Right renal pelvis (tissue), 4 donors: ENCODE measurements at places on chromosomes 7 and 10. TPM values are rescaled to one million over a fixed set of nuclear protein-coding genes. Genes with fewer than 3 reads are reported as not detected.

RBM20 gene
- 6.3 TPM for polyA plus RNA-seq

DNA sequence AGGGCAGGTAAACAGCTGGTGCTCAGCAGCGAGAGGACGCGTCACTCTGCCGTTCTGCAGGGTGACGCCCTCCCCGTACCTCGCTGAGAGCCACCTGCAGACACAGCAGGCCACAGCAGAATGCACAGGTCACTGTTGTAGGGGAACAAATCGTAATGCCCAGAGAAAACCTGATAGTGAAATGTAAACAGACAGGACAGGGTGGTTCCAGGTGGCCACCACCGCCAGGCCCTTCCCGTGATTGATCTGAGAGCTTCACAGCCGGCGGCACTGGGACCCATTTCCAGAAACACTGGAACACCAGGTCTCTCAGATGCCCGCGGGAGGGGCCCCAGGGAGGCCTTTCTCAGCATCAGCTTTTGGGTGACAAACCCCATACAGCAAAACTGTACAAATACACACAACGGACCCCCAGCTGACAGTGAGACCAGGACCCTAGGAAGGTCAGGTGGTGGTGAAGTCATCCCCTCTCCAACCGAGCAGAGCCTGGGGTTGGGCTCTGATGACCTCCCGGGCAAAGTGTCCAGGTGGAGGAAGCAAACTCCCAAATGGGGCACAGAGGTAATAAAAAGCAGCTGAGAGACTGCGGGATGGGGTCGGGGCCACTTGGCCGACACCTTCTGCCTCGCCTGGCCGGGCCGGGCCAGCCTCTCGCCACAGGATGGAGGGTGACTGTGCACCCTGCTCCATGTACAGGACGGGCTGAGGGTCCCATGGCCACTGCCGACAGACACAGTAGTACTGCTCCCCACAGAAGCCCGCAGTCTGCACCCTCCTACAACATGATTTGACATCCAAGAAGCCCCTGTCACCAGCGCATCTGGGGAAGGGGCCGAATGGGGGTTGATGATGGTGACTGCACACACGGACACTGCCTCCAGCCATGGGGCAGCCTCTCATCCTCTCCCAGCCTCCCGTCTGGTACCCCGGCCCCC lies 4.6 kb downstream of the BHLHA15 start:
- DNase-seq: no peak

DNA sequence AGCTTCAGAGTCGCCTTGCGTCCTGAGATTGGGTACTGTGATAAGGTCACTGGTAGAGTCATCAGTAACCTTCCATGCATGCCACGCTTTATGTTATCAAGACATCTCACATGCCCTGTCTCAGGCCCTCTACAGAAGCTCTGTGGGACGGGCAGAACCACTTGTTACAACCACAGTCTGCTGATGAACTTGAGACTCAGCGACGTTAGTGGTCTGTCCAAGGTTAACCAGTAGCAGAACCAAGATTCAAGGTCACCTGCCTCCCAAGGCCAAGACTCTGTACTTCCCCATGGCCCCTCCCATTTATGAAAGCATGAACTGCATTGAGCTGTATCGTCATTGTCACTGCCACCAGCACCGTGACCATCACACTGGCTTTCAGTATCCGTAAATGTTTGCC lies 15.0 kb downstream of the IQCE start:
- no peak for DNase-seq

CPA2 gene
- polyA plus RNA-seq: 0.34 TPM

- DNase-seq: no peak
These were observed 10.1 kb downstream of the ATP5MF start for GRCh38 chr7:99455874-99456273.

DNA sequence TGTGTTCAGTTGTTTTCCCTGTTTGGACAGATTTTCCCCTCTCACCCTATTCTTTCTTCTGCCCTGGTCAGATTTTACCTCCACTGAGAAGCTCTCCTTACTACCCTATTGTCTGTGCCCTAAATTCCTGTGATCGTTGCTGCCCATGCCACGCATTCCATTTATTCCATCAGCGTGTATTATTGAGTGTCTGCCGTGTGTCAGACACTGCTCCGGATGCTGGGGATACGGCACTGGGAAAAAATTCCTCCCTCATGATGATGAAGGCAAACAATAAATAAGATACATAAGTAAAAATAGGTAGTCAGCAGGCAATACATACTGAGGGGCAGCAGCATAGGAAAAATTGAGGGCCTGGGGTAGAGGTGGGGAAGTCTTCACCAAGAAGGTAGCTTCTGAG lies 86.8 kb downstream of the FANK1 start:
- DNase-seq: no peak

DNA sequence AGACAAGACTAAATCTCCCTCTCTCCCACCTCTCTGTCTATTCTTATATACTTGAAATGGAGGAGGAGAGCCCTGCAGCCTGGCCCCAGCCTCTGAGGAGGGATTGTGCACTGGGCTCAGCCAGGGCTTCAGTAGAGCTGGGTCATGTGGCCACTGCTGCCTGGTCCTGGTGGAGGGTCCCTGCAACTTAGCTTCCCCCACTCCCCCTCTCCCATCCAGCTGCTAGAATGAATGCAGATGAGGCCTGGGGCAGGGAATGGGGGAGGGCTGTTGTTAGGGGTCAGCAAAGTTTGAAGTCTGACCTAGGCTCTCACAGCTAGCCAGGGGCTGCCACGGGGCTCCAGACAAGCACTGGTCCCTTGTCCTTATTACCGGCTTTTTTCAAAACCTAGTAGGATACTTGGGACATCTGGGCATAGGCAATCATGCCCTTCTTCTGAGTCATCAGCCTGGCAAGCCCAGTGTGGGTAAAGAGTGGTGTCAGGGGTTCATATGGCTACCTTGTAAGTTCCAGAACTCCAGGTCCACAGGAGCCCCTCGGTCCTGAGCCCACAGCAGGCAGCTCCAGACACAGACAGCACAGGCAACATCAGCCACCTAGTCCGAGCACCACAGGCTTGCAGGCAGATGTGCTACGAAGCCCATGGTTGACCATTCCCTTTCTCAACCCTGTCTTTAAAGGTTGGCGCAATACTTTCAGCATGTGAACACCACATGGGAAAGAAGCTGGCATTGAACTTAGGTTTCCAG lies 12.8 kb upstream of the CXCL12 start:
- no peak for DNase-seq

CALCR gene
- polyA plus RNA-seq: 0.51 TPM

DNA sequence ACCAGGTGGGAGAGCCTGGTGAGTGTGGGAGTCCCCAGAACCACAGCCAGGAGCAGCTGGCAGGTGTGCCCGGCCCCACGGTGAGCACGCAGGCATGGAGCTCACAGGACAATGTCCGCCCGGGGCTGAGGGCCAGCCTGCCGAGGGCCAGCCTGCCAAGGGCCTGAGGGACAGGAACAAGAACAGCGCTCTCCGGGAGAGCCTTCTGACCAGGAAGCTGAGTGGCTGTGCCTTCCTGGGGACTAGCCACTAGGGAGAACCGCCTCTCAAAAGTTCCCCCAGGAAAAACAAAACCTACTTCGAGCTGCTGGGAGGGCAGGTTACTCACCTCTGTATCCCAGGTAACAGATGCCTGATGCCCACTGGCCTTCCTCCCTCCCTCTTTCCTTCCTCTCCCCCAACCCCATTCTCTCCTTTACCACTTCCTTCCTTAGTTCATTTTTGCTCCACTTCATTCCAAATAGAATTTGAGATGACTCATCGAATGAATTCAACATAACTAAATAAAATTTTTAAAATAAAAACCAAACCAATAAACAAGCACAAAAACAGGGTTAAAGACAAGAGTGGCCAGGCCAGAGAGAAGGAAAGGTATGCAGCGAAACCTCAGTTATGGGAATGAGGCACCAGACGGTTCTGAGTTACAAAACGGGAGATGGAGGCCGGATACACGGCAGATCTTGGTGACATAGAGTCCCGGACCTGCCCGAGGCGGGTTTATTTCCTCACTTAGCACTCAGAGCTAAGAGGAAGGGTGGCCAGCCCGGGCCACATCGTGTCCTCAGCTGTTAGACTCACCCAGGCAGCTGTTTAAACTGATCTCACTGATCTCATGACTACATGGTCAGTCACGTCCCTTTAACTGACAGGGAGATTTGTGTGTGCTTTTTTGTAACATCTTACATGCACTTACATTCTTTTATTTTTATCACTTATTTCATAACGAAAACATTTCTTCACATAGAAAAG lies 128.5 kb downstream of the TNS3 start:
- no peak for DNase-seq

DNA sequence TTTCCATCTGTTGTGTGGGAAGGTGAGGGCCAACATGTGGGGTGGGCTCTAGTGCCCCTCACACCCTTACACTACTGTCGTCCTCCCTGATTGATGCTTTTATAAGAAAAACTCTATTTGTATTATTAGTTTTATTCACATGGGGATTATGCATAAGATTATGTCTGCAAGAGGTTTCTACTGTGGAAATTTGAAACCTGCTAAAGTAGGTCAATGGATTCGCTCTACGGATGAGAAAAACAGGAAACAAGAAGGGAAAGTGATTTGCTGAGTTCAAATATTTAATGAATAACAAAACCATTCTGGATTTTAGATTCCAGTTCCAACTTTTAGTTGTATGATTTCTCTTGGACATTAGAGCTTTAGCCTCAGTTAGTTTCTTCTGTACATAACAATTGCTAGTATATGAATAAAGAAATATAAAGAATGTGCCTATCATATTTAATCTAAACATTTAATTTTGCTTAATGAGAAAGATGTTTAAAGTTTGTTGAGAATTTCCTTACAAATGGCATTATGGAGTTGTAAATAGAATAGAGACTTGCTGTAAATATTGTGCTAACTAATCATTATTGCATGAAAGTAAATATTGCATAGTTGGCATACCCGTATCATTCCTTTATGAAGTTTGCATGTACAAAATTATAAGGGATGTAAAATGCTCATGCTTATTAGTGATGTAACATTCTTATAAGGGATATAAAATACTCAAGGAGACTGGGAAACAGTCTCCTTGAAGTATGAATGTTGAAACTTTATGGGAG lies 193.8 kb downstream of the THSD7A start:
- DNase-seq: no peak

DNA sequence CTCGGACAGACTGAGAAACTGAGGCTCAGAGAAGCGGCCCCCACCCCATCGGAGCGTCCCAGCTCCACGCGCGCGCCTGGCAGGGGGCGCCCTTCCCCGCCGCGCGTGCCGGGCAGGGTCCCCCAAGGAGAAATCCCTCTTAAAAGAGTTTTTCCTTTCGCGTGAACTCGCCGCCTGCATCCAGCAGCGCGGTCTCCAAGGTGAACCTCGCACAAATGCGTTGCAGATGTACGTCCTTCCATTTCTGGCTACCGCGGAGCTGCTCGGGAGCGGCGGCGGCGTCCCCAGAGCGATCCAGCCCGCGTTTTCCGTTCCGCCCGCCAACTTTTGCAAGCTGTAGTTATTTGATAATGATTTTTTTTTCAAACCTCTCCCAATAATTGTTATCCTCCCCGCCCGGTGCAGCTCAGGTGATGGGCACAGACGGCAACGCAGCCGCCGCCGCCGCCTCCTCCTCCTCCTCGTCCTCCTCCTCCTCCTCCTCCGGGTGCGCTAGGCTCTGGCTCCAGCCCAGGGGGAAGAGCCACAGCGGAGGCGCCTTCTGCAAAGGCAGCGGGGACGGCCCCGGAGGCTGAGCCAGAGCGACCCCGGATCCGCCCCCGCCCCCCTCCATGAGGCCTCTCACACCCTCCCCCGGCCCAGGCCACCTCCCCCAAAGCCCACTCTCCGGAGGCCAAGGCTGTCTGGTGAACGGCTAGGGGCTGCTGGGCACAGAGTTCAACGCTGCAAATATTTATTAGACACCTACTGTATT lies 74.0 kb upstream of the CUX1 start:
- no peak for DNase-seq

GRCh38 chr10:49220679-49221078 lies 32.5 kb upstream of the TMEM273 start:
- no peak for DNase-seq

DNA sequence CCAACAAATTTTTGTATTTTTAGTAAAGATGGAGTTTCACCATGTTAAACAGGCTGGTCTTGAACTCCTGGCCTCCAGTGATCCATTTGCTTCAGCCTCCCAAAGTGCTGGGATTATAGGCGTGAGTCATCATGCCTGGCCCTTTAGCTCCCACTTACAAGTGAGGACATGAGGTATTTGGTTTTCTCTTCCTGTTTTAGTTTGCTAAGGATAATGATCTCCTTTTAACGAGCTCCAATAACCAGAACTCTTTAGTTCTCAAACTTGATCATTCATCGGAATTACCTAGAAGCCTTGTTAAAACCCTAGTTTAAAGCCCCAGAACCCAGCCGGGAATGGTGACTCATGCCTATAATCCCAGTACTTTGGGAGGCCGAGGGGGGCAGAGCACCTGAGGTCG lies 481.4 kb downstream of the TYW1 start:
- no peak for DNase-seq

PIK3AP1 gene
- polyA plus RNA-seq: 4.3 TPM

SLC29A3 gene
- polyA plus RNA-seq: 7.9 TPM

DNA sequence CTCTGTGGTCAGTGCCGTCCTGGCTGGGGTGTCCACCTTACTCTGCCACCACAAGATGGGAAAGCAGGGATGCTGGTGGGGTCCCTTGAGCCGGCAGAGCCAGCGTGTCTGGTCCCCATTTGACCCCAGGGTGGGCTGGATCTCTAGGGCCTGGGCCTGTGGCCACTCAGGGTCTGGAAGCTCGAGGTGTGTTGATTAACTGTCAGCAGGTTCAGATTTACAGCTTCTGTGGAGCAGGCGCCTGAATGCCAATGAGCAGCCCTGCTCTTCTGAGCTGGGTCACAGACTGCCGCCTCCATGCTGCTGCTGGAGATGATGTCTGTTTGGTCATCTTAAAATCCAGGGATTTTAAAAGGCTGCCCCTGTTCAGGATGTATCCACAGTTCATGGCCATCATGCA lies 11.3 kb upstream of the DPYSL4 start:
- DNase-seq: no peak

DNA sequence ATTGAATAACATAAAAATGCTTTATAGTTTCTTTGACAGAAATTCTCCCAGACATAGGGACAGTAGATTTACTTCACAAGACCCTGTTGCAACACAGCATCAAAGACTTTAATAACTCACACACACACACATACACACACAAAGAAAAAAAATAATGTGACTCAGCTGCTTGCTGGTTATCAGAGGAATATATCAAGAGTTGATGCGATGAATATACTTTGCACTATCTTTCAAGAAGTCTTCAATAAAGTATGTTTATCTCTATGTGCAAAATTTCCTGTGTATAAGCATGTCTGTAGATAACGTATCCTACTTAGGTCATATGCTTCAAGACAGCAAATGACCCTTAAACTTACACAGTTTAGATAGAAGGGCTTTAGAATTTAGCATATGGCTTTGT lies 243.1 kb downstream of the ARL4A start:
- no peak for DNase-seq

HKDC1 gene
- 16.0 TPM for polyA plus RNA-seq

MMP21 gene
- 0.38 TPM for polyA plus RNA-seq

GRCh38 chr7:44964384-44964830 lies 14.4 kb downstream of the MYO1G start:
- no peak for DNase-seq

LEP gene
- 0.25 TPM for polyA plus RNA-seq

BMPER gene
- polyA plus RNA-seq: 20.4 TPM

DNA sequence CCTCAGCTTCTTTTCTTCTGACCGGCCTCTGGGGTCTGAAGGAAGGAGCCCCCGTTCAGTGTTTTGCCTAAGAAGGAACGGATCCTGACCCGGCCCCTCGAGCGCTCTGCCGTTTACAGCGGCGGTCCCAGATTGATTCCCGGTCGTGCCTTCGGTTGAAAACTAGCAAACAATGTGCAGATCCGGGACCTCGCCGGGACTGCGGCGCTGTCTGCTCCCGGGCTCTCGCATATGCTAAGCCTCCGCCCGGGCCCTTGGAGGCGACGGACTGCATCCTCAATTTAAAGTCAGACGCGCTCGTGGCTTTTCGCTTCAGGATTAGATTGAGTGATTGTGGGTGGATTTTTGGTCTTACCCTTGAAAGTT lies 559 bp downstream of the DBF4 start:
- DNase-seq: peak; percentile 51

GRCh38 chr10:78296785-78297184 lies 263.1 kb downstream of the RPS24 start:
- DNase-seq: no peak
